Stimulated activated CD8-positive, alpha-beta memory T cell treated with anti-CD3 and anti-CD28 coated beads, Interleukin-15, amount 100 ng/mL, for 48 hours (primary cell): ENCODE measurements at places on chromosomes 16 and 17.

- DNase-seq = no peak
These were observed 192.6 kb downstream of the CPPED1 start for GRCh38 chr16:12611006-12611477.

DNA sequence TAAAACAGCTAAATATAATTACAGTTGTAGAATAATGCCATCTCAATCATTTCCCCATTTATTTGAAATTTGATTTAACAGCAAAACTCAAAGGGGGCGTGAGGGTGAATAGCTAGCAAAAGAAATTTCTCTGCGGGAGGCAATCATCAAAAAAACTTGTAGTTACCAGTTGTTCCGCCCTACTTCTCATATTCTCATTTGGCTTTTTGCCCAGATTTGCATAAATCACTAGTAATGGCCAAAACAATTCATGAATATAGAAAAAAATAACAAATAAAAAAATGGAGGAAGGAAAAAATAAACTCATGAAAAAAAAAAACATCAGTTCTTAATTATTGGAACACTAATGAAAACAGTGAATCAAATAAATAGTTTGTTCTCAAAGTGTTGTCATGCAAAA is 722.6 kb upstream of the KIF2B start:
- DNase-seq = no peak

- DNase-seq = no peak
These were observed 10.8 kb upstream of the GCSH start for GRCh38 chr16:81106826-81107503.

- DNase-seq = no peak
These were observed 10.6 kb downstream of the CALCOCO2 start for GRCh38 chr17:48841395-48841831.

DNA sequence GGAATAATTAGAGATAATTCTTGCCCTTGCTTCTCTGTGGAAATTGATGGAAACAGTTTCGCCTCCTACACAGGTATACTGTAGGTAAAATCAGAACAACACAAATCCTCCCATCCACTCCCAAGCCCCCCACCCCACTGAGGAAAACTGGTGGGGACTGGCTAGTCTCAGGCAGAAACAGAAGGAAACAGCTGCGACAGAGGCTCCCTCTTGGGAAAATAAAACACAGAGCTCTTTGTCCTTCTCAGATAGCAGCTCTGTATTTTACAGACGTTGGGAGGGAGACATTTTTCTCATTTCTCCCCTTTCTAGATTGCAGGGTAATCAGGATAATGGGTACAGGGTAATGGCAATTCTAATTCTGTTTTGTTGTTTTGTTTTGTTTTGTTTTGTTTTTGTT is 1.1 kb downstream of the SLFN13 start:
- no peak for DNase-seq

GRCh38 chr17:63639125-63639524 is 16.9 kb downstream of the MAP3K3 start:
- DNase-seq = no peak

DNA sequence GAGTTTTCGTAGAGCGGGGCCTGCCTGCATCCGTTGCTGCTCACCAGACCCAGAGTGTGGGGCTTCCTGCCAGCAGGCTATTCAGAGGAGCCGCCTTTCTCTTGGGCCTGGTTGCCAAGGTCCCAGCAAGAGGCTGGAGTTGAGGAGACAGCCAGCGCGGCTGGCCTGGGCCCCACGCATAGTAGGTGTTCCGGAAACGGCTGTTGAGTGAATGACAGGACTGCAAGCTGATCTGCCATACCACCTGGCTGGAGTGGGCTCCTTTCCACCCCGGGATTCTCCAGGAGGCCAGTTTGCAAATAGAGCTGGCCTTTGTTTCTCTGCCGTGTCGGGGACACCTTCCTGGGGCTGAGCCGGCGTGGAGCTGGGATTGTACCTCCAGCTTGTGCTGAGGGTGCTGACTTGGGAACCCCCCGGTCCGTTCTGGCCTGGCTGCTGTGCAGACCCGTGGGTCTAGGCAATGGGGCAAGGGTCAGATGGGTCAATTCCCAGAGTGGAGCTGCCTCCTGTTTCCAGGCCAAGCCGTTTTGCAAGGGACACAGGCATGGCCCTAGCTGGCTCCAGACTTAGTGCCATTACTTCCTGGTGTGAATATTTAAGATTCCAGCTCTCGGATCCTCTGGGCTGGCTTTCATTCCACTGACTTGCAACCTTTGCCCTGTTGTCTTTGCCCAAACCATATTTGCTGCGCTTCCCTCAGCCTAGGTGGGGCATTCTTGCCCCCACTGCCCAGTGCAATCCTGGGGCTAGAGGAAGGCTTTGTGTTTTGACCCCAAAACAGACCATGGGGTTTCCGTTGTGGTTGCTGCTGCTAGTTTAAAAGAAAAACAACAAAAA is 68.8 kb downstream of the CMIP start:
- no peak for DNase-seq

- DNase-seq = no peak
These were observed 38.6 kb downstream of the ARHGAP27 start for GRCh38 chr17:45394091-45394490.

GRCh38 chr17:1577182-1577581 is 14.6 kb upstream of the PITPNA start:
- no peak for DNase-seq

GRCh38 chr17:50044483-50044882 is 11.4 kb upstream of the ITGA3 start:
- DNase-seq = no peak

GRCh38 chr17:11369575-11369974 is 128.6 kb downstream of the SHISA6 start:
- DNase-seq = no peak

DNA sequence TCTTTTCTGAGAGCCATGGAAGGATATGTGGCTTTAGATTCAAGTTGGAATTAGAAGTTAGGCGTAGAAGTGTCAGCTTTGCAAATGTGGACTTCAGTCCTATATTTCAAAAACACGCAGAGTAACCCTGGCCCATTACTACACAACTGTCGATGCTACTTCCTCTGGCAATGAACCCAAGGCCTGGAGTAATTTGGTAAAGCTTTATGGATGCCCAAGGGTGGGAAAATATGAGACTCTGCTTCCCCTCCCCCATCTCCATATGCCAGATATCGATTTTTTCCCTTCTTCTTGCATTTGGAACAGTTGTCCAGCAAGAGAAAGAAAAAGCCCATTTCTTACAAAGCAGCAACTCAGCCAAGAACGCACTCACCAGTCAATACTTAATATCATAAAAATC is 2.9 kb upstream of the MAP1LC3B start:
- DNase-seq = no peak
